ENCODE measurements at places on chromosomes 3 and 15.
A peak's percentile ranks its signal among the peaks of the same experiment; 100 is the strongest.

- no peak for DNase-seq
These were observed 48.5 kb downstream of the RGMA start for GRCh38 chr15:93040288-93041158.

- DNase-seq = no peak
These were observed 11.4 kb upstream of the HTR3E start for GRCh38 chr3:184085389-184085852.

DNA sequence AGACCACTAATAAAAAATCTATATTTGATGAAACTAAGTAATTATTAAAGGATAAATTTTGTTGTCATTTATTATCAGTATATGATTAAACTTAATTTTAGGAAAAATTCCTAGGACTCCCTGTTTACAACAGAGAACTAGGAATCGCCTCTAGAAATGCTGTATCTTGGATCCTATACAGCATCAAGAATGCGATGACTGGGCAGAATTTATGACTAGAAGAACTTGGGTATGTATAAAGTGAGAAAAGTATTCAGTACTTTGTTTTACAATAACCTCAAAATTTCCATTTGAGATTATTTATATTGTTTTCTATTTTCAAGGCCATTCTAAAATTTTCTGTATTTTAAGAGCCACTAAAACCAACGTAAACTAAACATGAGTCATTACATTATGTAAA is 82.3 kb upstream of the AGTR1 start:
- DNase-seq = no peak

- no peak for DNase-seq
These were observed 75.4 kb downstream of the IL1RAP start for GRCh38 chr3:190589326-190589725.

GRCh38 chr15:73125219-73125618 is 73.0 kb downstream of the NEO1 start:
- DNase-seq = peak; percentile 15

- no peak for DNase-seq
These were observed 65.7 kb upstream of the FRMD4B start for GRCh38 chr3:69451594-69451993.

DNA sequence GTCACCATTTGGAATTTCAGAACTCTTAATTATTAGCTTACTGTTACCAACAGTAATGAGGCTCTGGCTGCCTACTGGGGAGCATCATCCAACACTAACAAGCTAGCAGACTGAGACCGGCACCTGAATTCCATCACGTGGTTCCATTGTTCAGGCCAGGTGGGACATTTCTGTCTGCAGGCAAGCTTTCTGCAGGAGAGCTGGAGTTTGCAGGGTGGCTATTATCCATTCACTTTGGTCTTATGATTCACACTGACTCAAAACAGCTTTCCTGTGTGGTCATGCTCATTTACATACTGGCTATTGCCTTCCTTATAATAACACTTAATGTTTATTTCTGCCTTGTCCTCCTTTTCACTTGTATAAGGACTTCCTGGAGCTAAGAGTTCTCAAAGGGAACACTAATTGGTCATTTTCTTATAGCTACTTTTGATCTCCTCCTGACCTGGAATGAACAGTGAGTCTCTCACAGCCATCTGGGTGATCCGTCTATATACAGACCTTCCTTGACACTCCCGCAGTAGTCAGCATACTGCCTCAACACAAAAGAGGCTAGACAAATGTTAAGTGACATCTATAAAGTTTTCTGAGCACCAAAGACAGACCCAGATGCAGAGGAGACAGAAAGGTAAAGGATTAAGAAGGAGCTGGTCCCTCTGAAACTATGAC is 695.4 kb downstream of the FHIT start:
- DNase-seq = peak; percentile 38

GRCh38 chr3:137988152-137988551 is 21.8 kb upstream of the CLDN18 start:
- DNase-seq = no peak

DNA sequence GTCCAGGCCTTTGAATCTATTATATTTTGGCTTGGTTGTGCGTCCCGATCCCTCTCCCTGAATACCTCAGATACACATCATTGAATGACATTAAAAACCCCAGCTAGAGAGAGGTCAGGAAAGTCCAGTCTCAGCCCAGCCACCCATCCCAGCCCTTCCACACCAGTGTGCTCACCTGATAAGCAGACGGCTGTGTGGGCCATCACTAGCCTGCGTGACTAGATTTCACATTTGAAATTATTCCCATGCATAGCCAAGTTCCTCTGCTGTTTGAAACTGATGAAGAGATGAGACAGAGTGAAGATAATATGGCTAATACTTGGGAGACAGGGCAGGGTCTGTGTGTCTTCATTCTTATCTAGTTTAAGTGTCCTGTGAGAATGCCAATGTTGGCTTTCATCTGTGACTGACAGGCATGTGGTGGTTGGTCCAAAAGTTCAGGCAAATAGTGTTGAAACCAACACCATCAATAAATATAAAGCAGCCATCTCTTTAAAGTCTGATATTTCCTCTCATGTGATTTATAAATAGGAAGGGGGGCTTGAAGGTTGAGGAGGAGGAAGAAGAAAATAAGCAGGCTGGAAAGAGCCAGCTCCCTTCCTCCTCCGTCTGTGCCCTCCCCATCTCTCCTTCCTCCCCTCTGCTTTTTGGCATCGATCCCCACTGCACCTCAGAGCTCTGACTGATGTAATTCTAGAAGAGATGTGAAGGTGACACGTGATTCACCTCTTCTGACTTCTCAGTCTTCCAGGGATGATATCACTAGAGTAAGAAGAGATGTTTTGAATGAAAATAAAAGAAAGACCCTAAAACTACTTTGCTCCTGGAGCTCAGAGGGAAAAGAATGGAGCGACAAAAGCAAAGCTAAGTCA is 5.1 kb downstream of the FAM43A start:
- peak; percentile 49 for DNase-seq

All from brain microvascular endothelial cell (primary cell).